CD8-positive, alpha-beta memory T cell (primary cell): ENCODE measurements at places on chromosomes 5 and 9.

DNA sequence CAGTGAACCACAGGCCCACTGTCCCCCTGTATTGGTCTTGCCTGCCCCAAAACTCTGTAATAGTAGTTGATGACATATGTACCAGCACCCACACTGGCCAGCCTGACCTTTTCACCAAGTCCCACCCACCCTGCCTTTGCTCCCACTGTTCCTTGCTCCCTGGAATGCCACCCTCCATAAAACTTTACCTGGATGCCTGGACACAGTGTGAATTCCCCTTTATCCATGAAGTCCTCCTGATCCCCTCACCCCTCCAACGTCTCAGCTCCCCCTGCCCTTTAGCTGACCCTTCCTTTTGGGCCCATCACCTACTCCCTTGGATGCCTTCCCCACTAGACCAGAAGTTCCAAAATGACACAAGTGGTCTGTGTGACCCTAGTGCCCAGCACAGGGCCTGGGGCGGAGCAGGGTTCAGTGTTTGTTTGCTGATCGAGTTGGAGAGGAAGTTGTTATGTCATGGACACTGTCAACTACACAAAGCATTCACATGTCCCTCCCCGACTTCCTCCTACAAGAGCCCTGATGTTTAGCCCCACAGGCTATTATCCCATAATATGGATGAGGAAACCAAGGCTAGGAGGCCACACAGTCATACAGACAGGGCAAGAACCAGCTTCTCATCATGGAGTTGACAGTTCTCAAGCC, 16.1 kb downstream of the AMBP start:
- H3K27ac ChIP-seq, result no peak overlapping the region
- no peaks in the 10 kb centered on the region for H3K4me1 ChIP-seq
- H3K27me3 ChIP-seq, result no peaks in the 10 kb centered on the region
- no peaks in the 10 kb centered on the region for H3K36me3 ChIP-seq

- no peak overlapping the region for H3K4me3 ChIP-seq
- H3K36me3 ChIP-seq, result no peaks in the 10 kb centered on the region
- peaks cover 49% of the 10 kb centered on the region for H3K4me1 ChIP-seq
- no peak for DNase-seq
- peak overlapping the region; percentile 33 for H3K27ac ChIP-seq
Measured at GRCh38 chr5:151093476-151093889, 12.6 kb upstream of the TNIP1 start.

- no peaks in the 10 kb centered on the region for H3K4me1 ChIP-seq
- H3K27ac ChIP-seq, result no peak overlapping the region
- no peaks in the 10 kb centered on the region for H3K27me3 ChIP-seq
- DNase-seq, result no peak
- no peaks in the 10 kb centered on the region for H3K36me3 ChIP-seq
Measured at GRCh38 chr5:144128844-144129243, 41.6 kb downstream of the YIPF5 start.

GRCh38 chr9:23739753-23740152, 86.3 kb downstream of the ELAVL2 start:
- no peak overlapping the region for H3K4me3 ChIP-seq
- H3K27me3 ChIP-seq, result no peaks in the 10 kb centered on the region

DNA sequence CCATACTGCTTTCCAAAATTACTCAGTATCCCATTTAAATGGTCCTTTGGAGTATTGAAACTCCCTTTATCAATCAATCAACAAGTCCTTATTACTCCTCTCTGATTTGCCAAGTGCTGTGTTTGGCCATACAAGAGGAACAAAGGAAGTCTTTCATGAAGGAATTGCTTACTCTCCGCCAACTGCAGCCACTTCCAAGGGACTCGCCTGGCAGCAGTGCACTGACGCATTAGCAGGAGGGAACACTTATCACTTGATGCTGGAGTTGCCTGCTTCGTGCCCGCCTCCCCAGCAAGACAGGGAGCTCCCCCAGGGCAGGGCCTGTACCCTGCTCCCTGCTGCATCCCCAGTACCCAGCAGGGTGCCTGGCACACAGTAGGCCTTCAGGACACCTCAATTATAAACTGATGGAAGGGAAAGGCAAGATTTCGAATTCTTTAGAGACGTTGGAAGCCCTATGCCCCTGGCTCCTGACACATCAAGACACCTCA, 97.9 kb downstream of the CRB2 start:
- H3K27ac ChIP-seq, result no peak overlapping the region
- no peak overlapping the region for H3K4me3 ChIP-seq
- H3K4me1 ChIP-seq, result no peaks in the 10 kb centered on the region
- no peak for DNase-seq
